ENCODE measurements at places on chromosomes 3 and 15.

GRCh38 chr3:170421758-170422157 is 3.1 kb downstream of the CLDN11 start:
- DNase-seq = no peak

DNA sequence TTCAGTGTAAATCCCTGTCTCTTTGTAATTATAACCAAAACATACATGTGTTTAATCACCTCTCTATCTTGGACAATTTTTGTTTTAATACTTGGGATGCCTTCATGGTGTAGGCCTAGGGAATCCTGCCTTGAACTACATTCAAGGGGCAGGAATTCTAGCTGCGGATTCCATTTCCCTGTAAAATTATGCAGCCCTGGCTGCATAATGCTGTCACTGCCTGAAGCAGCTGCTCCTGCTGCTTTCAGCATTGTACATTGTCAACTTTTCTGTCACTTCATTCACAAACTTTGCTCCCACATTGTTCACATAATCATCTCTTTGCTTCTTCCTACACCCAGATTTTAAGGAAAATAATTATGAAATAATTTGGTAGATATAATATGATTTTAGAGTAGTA is 638.7 kb downstream of the RBMS3 start:
- DNase-seq = no peak

DNA sequence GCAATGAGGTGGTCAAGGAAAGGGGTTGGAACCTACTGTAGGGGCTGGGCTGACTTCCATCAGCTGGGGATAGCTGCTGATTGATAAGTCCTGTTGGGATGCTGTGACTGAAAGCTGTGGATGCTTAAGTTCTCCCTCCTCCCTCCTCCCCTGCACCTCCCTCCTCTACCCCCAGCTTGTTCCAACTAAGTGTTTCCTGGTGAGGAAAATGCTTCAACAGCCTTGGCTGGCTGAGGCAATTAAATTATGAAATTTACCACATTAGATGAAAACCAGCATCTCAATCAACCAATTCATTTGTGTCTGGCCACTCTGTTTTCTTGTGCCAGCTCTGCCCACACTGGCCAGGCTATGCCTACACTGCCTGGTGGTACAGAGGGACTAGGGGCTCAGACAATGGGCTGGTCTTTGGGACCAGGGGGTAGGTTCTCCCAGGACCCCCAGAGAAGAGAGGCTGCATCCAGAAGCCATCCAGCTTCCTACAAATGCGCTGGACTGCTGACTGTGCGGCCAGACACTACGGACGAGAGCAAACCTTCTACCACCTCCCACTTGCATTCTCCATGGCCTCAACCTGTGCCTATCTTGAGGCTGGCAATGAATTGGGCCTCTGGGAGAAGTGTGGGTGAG is 2.5 kb downstream of the KLHL25 start:
- no peak for DNase-seq

DNA sequence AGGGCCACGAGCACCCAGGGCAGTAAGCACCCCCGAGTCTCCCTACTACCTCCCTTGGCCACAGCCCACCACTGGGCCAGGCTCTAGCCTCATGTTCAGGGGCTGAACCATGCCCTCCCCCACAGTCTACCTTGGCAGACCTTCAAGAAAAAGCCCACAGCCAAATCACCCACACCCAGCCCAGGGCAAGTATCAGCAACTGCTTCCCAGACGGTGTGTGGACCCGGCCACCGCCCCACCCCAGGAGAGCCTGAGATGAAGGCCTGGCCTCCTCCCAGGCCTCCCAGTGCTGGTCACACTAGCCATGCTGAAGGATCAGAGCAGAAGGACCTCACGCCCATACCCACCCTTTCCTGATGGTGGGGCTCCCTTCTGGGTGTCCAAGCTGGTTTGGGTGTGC is 92.0 kb upstream of the LINGO1 start:
- DNase-seq = no peak

DNA sequence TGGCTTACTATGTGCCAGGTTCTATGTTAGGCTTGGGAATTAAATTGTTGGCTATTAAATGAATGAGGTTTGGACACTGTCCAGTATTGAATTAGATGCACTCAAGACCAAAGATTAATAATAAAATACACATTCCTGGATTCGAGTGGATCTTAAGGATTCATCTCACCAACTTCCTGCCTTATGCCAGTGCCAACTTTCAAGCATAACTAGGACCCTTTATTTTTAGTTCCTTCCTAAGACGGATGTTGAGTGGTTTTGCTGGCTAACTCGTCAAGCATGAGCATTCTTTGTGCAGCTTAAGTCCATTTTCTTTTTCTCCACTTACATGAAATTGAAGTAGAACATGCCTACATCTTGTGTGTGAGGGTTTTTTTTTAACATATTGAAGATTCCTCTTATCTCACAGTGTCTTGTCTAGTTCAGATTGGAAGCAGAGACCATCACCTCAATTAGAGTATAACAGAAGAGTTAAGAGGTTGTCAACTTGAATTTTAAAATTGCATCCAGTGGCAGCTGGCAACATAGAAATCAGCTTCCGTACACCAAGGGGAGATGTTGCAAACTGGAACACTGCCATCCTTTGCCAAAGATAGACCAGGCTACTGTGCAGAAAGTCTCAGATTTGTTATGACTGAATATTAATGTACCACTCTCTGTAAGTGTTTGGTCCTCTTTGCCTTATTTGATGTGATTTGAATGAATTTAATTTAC is 106.3 kb upstream of the BFSP2 start:
- no peak for DNase-seq

DNA sequence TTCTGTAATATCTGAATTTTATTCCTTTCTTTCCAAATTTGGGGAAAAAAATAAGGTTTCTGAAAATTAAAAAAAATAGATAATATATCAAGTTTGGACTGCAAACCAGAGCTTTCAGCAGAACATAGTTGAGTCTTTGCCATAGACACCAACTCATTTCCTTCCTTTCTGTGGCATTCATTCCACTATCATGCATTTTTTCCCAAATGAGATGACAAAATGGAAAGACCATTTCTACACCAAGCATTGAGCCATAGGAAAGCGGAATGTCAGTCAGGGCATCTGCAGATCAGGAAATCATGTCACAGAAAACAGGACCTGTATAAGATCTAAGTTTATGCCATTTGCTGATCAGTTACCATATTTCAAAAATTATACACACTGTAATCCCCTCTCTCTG is 333.3 kb upstream of the THBS1 start:
- DNase-seq = no peak

DNA sequence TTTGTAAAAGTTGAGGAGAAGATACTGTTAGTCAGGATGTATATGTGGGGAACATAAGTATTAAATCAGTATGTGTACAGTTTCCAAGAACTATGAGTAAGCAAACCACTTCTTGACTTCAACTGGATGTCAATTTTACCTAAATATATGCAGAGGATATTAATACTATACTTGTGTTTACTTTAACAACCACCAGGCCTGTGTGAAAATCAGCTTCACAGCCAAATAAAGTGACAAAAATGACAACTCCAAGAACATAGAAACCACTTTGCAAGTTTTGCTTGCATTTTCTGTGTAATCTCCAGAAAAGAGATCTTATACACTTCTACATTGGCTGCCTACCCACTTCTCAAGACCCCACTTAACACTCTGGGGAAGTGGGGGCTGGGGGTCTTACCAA is 293.3 kb upstream of the RORA start:
- DNase-seq = no peak

DNA sequence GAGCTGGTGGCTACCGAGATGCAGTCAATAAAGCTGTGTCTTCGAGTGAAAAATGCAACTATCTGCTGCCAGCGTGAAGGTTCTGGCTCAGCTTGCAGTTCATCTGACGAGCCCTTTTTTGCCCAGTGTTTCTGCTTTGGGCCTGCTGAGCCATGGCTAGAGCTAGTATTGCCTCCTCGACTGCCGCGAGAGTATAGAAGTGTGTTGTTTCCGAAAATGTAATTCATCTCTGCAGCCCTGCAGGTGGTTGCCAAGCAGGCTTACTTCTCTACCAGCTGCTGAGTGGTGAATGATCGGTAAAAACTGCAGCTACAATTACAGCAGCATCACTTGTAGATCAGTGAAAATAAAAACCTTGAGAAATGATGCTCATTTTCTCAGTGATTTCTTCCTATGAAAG is 114.8 kb downstream of the DLG1 start:
- DNase-seq = no peak

- no peak for DNase-seq
Measured at GRCh38 chr15:43256341-43256740, 10.4 kb downstream of the TGM5 start.

GRCh38 chr3:11549580-11550140 is 94.1 kb downstream of the VGLL4 start:
- no peak for DNase-seq

DNA sequence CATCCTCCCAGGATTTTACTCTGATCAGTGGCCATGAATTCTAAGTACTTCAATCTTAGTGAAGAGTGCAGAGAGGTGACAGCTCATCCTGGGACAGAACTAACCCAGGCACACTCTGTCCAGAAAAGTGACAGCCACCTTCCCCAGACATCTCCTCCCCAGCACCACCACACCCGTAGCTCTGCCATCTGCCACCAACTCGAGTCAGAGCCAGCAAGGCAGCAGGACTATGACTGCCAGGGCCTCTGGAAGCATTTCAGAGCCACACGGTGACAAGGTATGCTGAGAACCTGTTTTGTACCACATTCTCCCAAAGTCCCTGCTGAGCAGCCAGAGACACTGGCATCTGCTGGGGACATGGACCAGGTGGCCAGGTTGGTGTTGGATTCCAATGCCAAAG is 71.0 kb downstream of the NTRK3 start:
- DNase-seq = no peak

DNA sequence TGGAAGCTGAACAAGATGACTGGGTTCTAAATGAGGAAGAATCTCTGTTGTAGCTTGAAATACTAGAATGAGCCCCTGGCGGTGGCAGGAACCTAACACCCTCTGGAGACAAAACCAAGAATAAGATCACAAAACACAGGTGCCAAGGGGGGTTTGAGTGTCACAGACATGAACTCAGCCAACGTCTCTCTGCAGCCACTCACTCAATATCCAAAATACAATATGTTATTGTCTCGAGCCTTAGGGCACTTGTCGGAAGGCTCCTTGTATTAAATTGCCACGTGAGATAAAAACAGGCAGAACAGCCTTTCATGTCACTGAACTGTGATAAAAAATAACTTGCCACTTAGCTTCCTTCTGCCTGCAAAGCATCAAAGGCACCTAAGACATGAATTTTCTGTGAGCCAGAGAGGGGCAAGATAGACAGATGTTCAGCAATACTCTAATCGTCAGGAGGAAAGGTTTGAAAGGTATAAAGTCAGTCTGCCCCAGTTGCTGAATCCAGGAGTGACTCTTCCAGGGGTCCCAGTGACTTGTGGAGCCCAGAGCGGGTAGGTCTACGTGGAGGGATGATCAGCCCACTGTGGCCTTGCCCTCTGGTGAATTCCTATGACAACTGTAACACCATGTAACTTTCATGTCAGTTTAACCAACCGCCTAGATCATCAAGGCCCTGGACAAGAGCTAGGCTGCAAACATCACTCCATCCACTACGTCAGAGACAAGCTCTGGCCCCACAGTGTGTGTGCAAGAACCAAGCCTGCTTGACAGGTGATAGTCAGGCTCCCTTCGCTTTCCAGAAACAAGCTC is 165.2 kb downstream of the OSBPL10 start:
- DNase-seq = no peak

DNA sequence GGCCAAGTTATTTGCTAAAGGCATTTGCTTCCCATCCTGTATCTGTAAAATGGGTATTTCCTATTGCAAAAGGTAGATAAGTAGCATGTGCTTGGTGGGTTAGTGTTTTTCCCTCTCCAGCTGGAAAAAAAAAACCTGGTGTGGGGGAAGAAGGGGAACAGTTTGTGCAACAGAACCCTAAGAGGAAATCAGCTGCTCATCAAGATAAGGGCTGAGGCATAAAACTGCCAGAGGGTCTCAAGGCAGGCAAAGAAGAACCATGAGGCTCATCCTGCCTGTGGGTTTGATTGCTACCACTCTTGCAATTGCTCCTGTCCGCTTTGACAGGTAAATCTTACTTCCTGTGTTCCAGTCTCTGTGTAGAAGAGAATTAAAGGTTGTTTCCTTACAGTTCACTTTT is at the start of gene CPA3:
Gene CPA3 (plus strand): TSS at position 248 of the 400 bp plus-strand sequence. CDS start 12 bp downstream, at position 260.
- no peak for DNase-seq

DNA sequence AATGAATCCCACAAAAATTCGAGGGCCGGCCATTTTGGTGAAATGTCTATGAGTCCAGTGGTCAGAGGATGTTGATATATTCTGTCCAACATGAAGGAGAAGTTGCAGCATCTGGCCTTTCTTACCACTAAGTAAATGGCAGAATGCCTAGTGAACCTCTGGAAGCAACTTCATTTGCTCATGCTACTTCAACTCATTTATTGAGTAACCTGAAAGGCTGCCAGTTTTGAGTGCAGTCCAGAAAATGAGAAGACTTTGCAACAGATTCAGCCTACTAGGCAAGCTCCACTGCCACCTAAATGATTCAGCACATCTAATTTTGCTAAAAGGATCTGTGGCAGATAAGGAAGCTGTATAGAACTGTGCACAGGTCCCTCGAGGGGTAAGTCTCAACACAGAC is 265.0 kb downstream of the OPA1 start:
- DNase-seq = no peak

- DNase-seq = no peak
Measured at GRCh38 chr3:9401986-9402385, 4.6 kb downstream of the SETD5 start.

GRCh38 chr3:62584636-62585035 is 211.3 kb upstream of the FEZF2 start:
- DNase-seq = no peak

DNA sequence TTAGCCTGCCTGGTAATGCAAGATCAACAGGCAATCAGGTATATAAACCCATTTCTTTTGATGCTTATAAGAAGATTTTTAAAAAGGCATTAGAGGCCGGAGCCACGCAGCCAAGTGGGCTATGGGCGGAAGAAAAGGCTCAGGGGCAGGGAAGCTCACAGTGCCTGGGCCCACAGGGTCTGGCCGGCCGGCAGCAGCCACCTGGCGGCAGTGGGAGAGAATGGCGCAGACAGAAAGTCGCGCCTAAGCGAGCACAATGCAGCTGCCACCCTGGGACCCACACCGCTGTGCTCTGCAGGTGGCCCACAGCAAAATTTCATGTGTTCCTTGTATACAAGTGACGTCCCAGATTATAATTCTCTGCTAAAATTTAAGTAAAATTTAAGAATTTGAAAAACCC is 448.6 kb upstream of the RASGRP1 start:
- no peak for DNase-seq

DNA sequence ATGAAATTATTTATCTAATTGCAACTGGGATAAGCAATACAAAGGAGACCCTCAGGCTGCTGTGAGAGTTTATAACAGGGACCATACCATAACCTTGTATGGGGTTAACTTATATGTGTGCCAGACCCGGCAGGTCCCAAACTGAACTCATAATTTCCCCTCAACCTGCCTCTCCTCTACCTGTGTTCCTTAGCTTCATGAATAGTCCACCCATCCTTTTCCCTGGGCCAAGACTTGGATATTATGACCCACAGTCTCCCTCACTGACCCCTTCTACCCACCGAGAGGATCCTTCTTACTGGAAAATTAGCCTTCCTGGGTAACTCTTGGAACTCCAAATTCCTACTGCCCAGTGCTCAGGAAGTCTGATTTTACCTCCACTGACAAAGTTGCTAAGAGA is 3.4 kb upstream of the TSPAN3 start:
- DNase-seq = no peak

GRCh38 chr15:100112061-100112420 is 229.7 kb downstream of the ADAMTS17 start:
- DNase-seq = no peak

- DNase-seq = no peak
Measured at GRCh38 chr15:92634671-92635201, 20.8 kb downstream of the FAM174B start.
